ENCODE measurements at places on chromosomes 4 and X. TPM values are rescaled to one million over a fixed set of nuclear protein-coding genes. Genes with fewer than 3 reads are reported as not detected.

The TEX13B gene
- not detected for total RNA-seq

The GUCY1A1 gene
- total RNA-seq: 2.5 TPM

The CITED1 gene
- not detected for total RNA-seq

The PAGE4 gene
- not detected for total RNA-seq

The ZFYVE28 gene
- total RNA-seq: 5.3 TPM

The EDNRA gene
- 5.5 TPM for total RNA-seq

The CLDN34 gene
- 0.20 TPM for total RNA-seq

The SMS gene
- total RNA-seq: 29.7 TPM

The ARMCX1 gene
- 3.0 TPM for total RNA-seq

The KCND1 gene
- total RNA-seq: 0.28 TPM

The CXCL13 gene
- total RNA-seq: 9.0 TPM

The ZNF732 gene
- total RNA-seq: 0.88 TPM

The OPN1LW gene
- not detected for total RNA-seq
